Naive B cell (primary cell): ENCODE measurements at places on chromosomes 3 and 15. TPM values are rescaled to one million over a fixed set of nuclear protein-coding genes. Genes with fewer than 3 reads are reported as not detected.

- DNase-seq = no peak
Observed at GRCh38 chr15:26771168-26771567, 1.7 kb downstream of the GABRB3 start.

GRCh38 chr3:157130467-157131251 is 29.3 kb downstream of the CCNL1 start:
- no peak for DNase-seq

GRCh38 chr15:73922186-73923151 is 3.8 kb upstream of the LOXL1 start:
- DNase-seq = no peak

ABHD2 gene
- polyA plus RNA-seq = 13.7 TPM

DNA sequence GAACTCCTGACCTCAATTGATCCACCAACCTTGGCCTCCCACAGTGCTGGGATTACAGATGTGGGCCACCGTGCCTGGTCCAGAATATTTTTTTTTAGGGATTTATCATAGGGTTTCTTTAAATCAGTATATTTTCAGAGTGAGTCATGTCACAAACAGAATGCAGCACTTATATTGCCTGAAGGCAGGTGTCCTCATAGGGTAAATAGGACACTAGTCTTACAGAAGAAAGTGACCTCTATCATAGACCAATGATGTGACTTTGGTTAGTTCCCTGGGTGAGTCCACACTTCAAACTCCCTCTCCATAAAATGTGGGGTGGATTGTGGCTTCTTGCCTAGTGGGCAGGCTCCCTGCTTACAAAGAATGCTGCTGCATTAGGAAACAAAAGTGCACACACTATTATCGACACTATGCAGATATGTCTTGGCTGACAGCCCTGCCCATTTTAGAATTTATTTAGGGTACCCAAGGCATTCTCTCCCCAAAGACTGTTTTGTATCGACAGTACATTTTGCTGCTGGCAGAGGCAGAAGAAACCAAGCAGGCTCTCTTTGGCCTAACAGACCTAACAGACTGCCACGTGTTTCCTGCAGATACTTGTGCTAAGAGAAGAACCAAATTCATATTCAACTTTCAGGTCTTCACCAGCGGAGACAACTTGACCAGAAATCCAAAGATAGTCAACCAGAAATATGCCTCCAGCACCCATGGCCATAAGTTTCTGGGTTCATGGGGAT is 125.0 kb downstream of the MOBP start:
- no peak for DNase-seq

DNA sequence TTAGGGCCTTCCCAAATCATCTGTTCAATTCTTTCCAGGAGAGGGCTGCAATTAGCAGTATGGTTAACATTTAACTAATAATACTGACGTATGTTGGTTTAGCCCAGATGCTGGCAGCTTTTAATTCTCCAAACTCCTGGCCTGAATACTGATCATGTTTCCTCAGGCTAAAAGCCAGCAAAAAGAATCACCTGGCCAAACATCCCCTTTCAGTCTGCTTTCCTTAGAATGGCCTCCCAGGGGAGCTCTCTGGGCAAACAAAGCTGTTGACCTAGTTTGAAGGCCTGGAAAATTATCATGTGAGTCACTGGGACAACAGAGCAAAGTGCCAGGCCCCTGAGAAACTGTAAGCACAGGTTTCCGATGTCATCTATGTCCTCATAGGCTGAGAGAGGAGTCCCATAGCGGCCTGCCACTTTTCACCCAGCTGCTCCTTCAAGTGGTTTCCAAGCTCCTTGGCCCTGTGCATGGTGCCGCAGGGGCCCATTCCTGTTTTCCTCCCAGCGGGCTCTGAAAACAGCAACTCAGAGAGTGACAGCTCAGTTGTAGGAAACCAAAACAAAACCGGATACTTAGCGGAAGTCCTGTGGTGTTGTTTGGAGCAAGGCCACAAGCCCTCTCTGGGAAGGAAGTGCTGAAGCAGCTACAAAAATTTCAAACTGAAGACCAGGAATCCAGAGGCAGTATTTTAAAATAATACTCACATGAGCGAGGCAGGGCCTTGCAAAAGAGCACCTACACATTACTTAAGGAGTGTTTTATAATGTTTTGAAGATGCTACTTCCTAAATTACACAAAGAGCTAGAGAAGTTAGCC is 36.5 kb upstream of the RAB11A start:
- peak; percentile 50 for DNase-seq

GRCh38 chr15:74838746-74839525 is 4.0 kb downstream of the ULK3 start:
- no peak for DNase-seq

ANKRD63 gene
- not detected for polyA plus RNA-seq

TNNC1 gene
- not detected for polyA plus RNA-seq

GOLGA8J gene
- not detected for polyA plus RNA-seq

ACAN gene
- not detected for polyA plus RNA-seq

GRCh38 chr3:15726043-15726442 is 71.7 kb downstream of the ANKRD28 start:
- DNase-seq = no peak

DNA sequence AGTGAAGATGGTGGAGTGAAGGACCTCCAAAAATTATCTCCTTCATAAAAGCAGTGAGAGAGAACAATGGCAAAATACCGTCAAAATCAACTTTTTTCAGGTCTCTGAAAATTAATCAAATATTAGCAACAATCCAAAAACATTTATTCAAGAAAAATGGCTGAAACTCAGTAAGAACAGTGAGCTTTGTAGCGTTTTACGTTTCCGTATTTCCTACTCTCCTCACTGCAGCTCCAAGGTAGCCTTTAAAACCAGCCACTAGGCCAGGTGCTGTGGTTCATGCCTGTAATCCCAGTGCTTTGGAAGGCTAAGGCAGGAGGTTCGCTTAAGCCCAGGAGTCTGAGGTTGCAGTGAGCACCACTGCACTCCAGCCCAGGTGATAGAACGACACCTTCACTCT is 38.5 kb downstream of the ATP10A start:
- no peak for DNase-seq
